ENCODE measurements at places on chromosomes 7 and 10.

GRCh38 chr7:1677206-1678080 lies 7.4 kb downstream of the ELFN1 start:
- no peak for DNase-seq

GRCh38 chr7:2708041-2708440 lies 20.0 kb downstream of the AMZ1 start:
- no peak for DNase-seq

GRCh38 chr7:46871516-46871915 lies 710.4 kb downstream of the TNS3 start:
- DNase-seq: no peak

GRCh38 chr7:47416492-47417480 lies 165.1 kb downstream of the TNS3 start:
- no peak for DNase-seq

All from RWPE1 (cell line).